Activated CD4-positive, alpha-beta T cell treated with anti-CD3 and anti-CD28 coated beads, Interleukin-10, Interleukin-2, amounts not matched to agents 100 ng/mL and 50 ng/mL, durations not matched to agents 16 hours and 8 hours (primary cell): ENCODE measurements at places on chromosomes 3 and 15.

DNA sequence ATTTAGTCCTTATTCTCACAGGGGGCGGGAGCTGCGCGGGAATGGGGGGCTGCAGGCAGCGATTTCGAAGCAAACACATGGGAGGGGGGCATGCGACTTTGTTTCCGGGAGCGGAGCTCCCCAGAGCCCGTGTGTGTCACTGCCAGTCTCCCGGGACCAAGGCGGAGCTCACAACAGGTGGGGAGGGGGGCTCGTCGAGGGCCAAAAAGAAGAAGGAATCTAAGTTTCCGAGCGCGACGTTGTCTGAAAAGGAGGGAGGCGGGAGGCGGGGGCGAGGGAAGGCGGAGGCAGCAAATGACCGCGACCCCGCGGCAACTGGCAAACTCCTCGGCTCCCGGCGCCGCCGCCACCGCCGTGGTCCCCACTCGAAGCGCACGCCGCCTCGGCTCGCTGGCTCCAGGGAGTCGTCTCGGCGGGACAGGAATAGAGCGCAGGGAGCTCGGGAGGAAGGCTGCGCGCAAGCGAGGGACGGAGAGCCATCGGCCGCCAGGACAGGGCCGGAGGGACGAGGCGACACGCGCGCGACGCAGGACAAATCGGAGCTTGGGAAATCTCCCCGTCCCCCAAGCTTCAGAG is 1.4 kb downstream of the FOXP1 start:
- DNase-seq, result peak; percentile 23

DNA sequence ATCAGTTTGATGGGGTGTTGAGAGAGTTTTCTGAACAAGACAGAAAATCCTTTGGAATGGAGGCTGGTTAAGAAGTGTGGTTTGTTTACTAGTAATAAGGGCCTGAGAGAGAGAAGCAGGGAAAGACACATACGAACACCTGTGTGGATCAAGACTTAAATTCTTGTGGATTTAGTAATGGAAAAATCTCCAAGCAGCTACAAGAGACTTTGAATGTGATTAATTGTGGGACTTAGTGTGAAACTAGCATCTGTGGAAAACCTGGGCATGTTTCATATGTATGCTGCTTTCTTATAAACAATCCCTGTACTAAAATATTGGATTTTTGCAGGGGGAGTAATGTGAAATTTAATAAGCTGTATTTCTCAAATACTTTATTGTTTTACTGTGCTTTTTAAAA is 399.1 kb downstream of the SI start:
- no peak for DNase-seq

- no peak for DNase-seq
Measured at GRCh38 chr3:42823351-42823750, 14.1 kb downstream of the ACKR2 start.

DNA sequence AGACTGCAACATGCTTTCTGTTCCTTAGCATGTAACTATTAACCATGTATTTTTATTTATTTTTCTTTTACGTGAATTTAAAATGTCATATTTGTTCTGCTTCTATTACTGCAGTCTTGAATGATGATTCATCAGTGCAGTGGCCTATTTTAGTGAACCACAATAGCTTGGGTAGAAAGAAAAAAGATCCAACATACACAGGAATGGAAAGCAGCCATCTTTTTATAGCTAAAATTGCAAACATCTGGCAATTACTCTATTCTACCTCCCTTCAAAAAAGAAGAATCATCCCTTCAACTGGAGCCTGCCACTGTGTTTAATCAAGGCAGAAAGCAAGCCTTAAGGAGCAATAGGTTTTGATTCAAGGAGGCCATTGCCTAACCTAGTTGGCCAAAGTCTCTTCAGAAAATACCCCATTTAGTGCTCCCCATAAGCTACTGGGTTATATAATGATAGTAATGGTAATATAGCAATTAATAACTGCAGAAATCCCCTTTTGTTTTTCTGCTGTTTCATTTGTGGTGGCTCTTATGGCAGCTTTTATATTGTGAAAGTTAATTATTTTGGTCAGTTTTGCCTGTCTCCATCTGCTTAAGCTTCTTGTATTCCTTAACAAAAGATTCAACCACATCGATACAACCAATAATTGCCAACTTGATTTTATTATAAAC is 267.3 kb downstream of the LPP start:
- no peak for DNase-seq

DNA sequence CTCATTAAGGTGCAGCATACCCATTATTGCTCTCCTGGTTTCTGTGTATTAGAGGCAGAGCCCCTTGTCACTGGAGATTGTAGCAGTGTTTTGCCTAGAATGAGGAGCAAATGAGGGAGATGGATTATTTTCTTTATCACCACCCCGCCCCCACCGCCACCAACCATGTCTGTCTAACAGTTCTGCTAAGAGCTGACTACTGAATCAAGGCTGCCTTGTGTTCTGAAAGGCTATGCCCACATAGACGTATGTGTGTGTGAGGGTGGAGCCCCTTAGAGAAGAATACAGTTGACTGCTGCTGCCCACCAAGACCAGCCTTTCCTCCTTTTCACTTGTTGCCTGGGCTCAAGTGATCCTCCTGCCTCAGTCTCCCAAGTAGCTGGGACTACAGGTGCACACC is 47.4 kb downstream of the RAD54L2 start:
- DNase-seq, result no peak

GRCh38 chr3:177385831-177386301 is 188.6 kb upstream of the TBL1XR1 start:
- DNase-seq, result no peak

DNA sequence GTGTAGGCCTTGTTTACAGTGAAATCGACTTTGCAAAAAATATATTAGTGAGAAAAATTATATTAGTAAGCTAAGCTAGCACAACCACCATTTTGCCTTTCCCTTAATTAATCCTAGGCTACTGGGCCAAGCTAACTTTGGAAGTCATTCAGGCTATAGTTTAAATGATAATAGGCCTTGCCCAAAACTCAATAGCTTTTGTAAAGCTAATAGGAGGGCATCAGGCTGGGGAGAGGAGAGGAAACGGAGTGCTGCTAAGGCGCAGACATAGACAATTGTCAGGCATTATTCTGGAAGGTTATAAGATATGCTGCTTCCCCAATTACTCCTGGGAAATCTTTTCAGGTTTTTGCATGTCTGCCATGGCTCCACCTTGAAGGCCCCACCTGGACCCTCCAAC is 1286.0 kb downstream of the NSUN3 start:
- DNase-seq, result no peak

- DNase-seq, result no peak
Measured at GRCh38 chr3:108518895-108519294, 8.5 kb upstream of the MYH15 start.
